GM04504 (cell line): ENCODE measurements at places on chromosomes 5 and 9.

GRCh38 chr5:32687499-32687831 is 23.7 kb upstream of the NPR3 start:
- no peak for DNase-seq

DNA sequence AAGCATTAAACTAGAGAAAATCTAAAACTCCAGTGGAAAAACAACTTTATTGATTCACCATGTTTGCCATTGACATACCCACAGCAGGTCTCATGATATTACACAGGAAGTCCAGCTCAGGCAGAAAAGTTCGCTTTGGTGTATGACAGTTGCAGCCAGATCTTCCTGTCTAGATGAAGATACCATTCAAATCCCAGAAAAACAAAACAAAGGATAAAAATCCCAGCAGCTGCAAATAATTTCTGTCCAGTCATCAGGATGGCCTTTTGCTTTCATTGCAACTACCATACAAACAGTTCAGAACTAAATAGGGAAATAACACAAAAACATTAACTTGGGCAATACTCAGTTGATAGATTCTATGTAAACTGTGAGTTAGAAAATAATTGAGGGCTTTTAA is 136.0 kb upstream of the NREP start:
- peak; percentile 31 for DNase-seq

GRCh38 chr9:118829334-118829733 is 539.9 kb downstream of the BRINP1 start:
- peak; percentile 5 for DNase-seq

DNA sequence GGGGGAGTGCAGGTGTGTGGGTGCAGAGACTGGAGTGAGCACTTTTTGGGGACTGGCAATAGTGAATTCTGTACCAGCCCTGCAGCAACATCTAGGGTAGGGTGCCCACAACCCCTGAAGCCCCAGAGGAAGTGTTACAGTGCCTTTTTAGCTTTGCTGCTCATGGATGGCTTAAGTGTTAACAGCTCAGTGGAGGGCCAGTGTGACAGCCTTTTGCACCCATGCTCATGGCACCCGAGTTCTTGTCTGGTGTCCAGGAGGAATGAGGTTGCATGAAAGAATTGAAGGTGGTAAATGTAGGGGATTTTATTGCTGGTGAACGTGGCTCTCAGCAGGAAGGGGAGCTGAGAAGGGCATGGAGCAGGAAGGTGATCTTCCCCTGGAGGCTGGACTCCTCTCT is 107.3 kb downstream of the MRPL36 start:
- no peak for DNase-seq

- DNase-seq, result peak; percentile 53
Observed at GRCh38 chr5:59829386-59829785, 64.1 kb downstream of the PDE4D start.

DNA sequence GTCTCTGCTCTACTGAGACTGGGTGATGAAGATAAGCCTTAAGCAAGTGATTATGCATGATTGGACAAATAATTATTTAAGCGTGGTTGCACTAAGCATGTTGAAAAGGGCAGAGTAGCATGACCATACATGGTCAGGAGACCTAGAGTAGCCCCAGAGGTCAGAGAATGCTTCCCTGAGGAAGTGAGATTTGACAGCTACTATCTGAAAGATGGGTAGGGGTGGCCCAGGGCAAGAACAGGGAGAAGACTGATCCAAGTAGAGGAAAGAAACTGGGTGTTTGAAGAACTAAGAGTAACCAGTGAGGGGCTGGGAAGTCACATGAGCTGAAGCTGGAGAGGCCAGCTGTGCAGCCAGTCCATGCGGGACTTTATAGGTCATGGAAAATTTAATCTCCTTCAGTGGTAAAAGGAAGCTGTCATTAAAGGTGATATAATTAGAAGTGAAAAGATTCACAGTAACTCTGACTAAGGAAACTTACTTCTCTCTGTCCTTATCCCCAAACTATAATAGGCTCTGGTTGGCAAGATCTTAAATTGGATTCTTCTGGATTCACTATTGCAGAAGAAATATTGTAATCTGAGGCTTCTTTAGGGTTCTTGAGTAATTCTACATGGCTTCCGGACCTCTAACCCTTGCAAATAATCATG is 35.2 kb downstream of the YIPF5 start:
- DNase-seq, result no peak

DNA sequence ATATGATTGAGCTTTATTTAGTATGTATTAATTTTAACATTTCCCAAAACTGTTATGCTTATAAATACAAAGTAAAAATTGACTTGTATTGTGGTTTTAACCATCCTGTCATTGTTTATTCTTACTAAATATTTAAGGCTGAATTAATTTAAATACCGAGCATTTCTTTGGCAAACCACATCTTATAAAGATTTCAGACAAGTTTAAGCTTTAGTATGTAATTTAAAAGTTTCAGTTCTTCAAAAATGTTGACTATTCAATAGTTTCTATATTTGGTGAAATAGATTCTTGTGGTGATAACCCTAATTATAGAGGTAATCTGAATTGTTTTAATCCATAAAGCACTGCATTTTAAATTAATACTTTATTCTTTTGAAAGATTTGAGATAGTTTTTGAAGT is 65.5 kb downstream of the CCNH start:
- no peak for DNase-seq

DNA sequence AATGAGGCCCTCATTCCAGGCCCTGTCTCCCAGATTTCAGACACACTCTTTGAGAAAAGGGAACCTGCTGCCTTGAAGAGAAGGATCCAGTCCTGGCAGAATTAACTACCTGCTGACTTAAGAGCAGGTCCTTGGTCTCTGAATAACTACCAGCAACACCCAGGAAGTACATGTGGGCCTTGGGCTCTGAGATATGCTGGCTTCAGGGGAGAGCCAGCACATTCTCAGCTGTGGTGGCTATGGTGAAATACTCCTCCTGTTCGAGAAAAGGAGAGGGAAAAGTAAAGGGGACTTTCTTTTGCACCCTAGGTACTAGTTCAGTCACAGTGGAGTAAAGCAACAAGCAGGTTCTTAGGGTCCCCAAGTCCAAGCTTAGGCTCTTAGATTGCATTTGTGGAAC is 120.0 kb downstream of the HMHB1 start:
- no peak for DNase-seq

DNA sequence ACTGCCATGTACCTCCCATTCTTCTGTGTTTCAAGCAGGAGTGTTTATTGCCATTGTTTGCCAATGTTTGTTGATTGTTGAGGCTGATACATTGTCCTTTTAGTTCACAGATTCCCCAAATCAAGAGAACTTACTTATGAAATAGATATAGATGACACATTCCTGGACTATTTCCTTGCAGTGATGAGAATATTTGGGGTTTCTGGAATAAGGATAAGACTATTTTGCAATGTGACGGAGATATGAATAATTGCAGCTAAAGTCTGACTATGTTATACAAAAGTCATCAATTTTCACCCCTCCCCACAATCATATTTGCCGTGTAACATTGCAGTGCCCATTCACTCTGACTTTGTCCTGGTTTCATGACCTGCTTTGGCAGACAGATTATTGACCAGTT is 460.8 kb downstream of the CDH10 start:
- DNase-seq, result no peak

DNA sequence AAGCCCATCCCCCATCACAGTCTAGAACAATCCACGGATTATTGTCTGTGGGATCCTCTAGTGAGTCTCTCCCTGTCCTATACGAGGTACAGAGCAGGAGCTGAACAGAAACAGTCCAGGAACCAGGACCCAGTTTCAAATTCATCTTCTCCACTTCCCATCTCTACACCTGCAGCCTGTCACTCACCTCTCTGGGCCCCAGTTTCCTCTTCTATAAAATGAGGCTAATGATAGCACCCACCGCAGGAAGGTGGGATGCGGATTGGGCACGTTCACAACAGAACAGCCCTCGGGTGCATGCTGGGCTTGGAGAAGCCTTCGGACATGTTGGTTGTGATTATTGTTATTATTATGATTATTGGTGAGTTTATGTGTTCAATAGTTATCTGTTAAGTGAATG is 78.5 kb downstream of the ANKRD33B start:
- DNase-seq, result no peak

GRCh38 chr9:75997206-75997605 is 106.7 kb downstream of the PCSK5 start:
- no peak for DNase-seq

DNA sequence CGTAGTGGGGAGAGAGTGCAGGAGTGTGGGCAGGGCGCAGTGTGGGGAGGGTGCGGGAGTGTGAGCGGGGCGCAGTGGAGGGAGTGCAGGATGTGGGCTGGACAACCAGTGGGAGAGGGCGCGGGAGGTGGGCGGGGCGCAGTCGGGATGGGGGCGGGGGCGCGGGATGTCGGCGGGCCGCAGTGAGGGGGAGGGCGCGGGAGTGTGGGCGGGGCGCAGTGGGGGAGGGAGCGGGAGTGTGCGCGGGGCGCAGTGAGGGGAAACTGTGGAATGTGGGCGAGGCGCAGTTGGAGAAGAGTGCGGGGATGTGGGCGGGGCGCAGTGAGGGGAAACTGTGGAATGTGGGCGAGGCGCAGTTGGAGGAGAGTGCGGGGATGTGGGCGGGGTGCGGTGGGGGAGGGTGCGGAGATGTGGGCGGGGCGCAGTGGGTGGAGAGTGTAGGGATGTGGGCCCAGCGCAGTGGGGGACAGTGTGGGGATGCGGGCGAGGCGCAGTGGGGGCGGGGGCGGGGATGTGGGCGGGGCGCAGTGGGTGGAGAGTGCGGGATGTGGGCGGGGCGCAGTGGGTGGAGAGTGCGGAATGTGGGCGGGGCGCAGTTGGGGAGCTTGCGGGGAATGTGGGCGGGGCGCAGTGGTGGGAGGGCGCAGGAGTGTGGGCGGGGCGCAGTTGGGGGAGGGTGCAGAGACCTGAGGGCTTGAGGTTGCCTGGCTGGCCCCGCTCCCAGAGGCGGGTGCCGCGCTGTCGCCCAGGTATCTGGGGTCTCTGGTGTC is at the start of gene NXNL2:
Gene NXNL2 (plus strand): TSS at position 723 of the 770 bp plus-strand sequence. CDS start 257 bp downstream, outside the sequence.
- peak; percentile 76 for DNase-seq

DNA sequence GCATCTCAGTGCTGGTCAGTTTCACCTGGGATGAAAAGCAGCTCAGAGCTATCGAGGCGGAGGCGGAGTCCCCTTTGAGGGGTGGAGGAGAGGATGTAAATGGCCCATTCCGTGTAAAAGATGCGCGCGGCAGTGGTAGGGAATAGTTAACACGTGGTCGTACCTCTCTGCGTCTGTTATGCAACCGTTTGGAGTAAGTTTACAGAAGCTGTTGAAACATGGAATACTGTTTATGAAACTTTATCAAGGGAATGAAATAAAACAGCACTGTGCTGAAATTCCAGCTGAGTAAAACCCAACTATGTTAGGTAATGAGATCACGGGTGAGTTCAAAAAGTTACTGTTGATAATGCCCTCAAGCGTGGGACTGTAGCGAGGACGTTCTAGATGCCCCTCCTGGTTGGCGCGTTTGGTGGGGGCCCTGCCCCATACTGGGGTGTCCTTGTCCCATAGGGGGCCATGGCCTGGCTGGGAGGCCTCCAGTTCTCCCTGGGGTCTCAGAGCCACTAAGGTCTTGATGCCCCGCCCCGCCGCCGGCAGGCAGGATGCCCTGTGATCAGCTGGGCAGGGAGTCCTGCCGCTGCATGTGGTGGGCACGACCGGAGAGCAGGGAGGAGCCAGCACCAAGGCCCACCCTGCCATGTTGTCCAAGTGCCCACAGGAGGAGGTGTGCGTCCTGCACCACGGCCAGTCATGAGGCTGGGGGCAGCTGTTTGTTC is 90.9 kb downstream of the COL5A1 start:
- DNase-seq, result no peak

GRCh38 chr9:90162819-90163218 is 479.8 kb downstream of the DIRAS2 start:
- DNase-seq, result no peak

- no peak for DNase-seq
Observed at GRCh38 chr5:58849223-58849622, 266.3 kb downstream of the RAB3C start.

DNA sequence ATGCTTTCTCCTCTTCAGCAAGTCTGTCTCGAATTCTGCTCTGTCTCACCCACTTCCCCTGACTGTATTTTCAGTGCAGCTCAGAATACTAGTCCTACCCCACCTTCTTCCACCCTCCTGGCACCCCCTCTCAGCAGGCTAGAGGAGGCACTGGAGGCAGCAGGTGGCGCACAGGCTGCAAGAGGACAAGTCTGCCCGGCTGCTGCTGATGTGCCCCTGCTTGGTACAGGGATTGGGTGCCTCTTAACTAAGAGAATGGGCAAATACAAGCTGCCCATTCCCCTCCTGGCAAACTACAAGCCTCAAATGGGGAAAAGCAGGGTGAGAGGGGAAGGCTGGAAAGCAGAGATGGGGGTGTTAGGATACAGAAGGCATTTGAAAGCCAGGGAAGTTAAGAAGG is 5.1 kb downstream of the TLN1 start:
- no peak for DNase-seq
